Fibroblast of gingiva (primary cell): ENCODE measurements at places on chromosomes 2 and 18.
A peak's percentile ranks its signal among the peaks of the same experiment; 100 is the strongest.

DNA sequence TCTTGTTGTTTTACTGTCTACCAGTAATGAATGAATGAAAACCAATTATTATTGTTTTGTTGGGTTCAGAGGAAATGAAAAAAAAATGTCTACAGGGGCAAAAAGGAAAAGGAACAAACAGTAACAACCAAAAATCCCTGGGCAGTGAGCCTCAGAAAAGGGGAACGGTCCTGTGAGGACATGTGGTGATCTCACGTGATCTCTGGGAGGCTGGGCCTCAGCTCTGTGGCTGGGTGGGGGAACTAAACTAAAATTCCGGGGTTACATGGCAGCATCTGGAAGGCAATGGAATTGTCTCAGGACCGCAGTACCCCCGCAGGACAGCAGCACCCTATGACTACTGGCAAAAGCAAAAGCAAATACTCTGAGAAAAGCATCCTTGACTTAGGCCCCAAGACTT is 80.1 kb downstream of the AFF3 start:
- DNase-seq = no peak

DNA sequence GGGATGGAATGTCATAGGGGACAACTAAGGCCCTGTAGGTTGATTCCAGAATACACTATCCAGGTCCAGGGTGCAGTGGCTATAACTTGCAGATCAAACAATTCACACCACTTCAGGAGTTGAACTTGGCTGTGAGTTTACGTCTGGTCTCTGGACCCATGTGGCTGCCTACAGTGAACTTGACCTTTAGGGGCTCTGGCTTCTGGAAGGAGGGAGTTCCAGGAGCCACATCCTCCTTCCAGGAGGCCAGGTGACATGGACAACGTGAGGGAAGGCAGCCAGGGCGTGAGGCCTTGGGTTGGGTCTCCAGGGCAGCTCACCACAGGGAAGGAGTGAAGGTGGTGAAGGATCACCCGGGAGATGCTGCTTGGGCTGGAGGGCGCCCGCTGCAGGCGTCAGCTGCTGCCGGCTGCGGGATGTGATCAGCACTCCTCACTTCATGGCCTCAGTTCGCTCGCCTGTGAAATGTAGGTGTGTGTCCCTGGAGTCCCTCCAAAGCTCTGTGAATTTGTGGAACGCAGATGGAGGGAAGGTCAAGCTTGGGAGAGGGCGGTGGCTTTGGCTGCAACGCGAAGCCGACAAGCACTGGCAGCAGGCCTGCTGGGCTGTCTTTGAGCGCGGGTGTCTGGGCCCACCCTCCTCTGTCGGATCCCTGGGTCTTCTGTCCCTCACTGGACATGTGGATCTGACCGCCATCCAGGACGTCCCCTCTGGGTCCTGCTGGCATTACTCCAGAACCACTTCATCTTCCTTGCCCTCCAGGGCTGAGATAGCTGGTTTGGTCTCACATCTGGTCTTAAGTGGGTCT is 146.5 kb downstream of the GLI2 start:
- no peak for DNase-seq

DNA sequence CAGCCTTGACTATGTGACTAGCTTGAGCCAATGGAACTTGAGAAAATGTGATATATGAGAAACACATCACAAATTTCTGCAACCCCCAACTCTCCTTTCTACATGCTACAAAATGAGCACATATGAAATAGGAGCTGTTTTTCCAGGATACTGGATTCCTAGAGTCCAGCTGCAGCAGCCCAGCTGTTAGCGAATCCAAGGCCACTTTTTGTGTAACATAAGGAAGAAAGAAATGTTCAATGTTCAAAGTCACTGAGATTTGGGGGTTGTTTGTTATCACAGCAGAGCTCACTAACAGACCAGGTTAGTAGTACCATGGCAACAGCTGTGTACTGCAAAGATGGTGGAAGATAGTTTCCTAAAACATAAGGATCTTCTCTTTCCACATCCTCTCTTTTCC is 12.6 kb upstream of the COL6A3 start:
- DNase-seq = no peak

GRCh38 chr2:202790676-202791075 is 80.9 kb downstream of the ICA1L start:
- no peak for DNase-seq

DNA sequence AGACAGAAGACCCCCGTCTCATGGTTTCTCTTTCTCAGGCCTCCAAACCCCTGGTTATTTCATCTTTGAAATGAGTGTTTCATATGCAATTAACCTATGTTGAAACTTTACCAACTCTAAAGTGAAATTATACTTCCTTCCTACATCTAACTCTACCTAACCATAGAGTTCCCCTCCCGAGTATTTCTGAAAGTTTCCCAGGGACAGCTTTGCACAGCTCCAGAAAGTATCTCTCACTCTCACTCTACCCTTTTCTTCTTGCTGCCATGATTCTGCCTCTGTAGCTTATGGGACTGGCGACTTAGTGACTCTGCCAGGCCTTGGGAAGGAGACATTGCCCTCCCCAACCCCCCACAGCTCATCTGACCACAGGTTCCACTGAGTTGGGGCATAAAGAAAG is 107.9 kb downstream of the B3GNT2 start:
- DNase-seq = no peak

GRCh38 chr18:23341983-23342382 is 111.1 kb upstream of the RIOK3 start:
- no peak for DNase-seq

GRCh38 chr2:9498210-9498609 is 23.9 kb downstream of the IAH1 start:
- peak; percentile 14 for DNase-seq

DNA sequence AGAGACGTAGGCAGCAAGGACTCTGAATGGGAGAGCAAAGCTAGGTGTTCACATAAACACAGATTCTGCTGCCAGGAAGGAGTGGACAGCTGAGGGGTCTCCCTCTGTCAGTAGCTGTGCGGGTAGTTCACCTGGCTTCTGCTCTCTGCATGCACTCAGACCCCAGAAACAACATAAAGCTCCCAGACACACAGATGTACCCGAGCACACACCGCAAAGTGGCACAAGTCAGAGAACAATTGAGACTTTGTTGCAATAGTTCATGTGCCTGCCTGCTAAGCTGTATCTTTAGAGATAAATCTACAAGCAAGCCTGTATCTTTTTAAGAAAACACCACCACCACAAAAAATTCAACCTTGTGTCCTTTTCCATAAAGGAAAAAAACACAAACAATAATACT is 420.0 kb upstream of the ST6GAL2 start:
- no peak for DNase-seq

DNA sequence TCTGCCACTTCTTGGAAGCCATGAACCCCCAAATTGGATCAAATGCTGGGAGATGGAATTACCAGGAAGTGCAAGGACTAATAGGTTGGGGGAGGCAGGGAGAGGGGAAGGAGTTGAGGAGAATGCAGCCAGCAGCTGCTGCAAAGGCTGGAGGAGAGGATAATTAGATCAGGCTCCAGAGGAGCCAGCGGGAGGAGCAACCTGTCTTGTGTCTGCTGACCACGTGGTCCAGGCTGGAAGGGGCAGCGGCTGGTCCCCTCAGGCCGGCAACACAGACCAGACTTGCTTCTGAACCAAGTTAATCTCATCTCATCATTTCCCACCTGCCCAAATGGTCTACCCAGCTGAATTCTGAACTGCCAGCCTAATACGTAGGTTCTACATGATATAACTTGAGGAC is 68.3 kb downstream of the MRO start:
- DNase-seq = no peak

DNA sequence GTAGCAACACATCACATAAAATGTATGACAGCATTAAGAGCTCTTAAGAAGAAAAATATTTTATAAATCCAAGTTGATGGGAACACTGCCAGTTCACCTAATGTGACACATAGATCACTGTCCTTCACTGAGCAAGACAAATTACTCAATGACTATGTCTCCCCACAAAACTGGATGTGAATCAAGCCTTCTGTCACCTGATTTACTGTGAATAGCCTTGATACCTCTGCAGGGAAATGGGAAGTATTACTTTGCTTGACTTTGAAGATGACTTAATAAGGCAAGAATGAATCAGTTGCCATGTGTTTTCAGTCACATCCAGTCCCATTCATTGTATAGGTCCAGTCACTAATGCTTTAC is 94.6 kb downstream of the NYAP2 start:
- no peak for DNase-seq

DNA sequence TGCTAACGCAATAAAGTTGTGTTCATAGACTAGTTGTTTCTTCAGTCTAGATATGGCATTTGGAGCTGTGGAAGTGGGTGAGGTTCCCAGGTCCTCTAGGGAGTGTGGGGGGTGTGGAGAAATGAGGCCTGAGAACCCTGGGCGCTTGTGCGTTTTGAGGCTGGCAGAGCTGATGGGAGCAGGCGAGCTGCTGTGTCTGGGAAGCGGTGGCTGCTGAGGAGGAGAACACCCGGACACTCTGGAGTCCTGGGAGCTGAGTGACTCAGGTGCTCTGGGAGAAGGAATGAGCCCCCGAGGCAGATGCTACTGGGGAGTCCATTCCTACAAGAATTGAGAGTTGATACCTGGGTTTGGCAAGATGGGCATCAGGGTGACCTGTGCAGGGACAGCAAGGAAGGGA is 67.5 kb downstream of the LPIN1 start:
- no peak for DNase-seq

DNA sequence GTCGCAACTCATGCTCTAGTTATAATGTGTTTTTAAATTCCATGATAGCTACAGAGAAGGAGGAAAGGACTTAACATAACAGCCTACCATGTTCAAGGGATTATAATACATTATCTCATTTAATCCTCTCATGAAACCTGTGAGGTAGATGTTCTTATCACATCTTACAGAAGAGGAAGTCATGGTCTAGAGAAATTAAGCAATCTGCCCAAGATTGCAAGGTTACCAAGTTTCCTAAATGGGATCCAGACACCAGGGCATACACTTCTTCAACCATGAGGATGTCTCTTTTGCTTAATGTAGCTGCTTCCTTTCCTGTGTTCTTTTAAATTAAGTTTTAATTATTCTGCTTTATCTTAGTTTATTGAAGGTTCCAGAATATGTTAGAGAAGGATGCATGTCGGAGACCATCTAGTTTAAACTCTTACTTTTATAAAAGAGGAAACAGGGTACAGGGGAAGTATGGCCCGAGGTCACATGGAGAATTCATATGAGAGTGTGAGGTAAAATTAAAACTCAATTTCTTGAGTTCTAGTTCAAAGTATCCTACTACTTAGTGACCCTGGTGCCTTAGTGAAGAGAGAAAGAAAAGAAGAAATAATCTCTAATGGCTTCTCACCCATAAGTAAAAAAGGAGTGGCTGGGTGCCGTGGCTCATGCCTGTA is 3.6 kb upstream of the IL1A start:
- no peak for DNase-seq

GRCh38 chr2:218036371-218036770 is 32.7 kb upstream of the RUFY4 start:
- no peak for DNase-seq

- no peak for DNase-seq
These were observed 107.5 kb upstream of the SRD5A2 start for GRCh38 chr2:31688282-31688681.

- DNase-seq = no peak
These were observed 1469.7 kb upstream of the PIK3C3 start for GRCh38 chr18:40485318-40485717.

DNA sequence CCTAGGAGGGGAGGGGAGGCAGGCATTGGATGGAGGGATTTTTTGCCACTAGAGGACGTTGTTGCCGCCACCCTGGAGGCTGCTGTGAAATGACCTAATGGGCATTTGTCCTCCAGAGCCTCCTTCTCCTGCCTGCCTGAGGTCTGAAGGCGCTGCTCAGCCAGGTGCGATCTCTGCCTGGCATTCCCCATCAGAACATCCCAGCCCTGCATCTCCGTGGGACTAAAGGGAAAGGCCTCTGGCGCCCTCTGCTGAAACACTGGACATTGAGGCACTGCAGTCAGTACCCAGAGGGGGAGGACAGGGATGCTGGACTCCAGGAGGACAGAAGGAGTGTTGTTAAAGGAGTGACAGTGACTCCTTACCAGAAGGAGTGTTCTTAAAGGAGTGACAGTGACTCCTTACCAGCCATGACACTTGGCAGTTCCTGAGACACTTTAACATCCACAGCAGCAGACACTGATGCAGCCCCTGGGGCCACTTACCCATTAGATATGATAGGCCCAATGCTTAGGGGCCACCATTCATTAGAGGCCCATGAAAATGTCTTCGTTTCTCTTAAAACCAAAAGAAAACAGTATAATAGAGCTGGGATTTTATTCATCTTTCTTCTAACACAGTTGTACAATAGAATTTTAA is 17.0 kb downstream of the THNSL2 start:
- peak; percentile 15 for DNase-seq

- no peak for DNase-seq
These were observed 22.5 kb downstream of the C1QL2 start for GRCh38 chr2:119136093-119136492.

DNA sequence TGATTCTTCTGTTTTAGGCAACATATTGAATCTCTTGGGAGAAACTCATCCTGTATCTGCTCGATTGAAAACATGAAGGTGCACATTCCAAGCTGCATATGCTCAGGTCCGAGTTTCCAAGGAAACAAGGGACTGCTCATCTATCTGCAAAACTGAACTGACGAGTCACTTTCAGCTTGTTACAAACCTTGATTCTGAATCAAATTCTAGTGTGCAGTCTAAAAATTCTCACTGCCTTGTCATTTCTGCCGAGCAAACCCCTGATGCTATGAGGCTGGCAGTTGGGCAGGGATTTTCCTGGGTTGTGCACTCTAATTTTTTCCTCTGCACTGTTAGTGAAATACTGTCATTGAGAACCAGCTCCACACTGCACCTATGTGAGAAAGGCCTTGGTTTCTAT is 101.3 kb upstream of the ETAA1 start:
- DNase-seq = no peak
